ENCODE measurements at places on chromosomes 7 and 10. TPM values are rescaled to one million over a fixed set of nuclear protein-coding genes. Genes with fewer than 3 reads are reported as not detected.

DNA sequence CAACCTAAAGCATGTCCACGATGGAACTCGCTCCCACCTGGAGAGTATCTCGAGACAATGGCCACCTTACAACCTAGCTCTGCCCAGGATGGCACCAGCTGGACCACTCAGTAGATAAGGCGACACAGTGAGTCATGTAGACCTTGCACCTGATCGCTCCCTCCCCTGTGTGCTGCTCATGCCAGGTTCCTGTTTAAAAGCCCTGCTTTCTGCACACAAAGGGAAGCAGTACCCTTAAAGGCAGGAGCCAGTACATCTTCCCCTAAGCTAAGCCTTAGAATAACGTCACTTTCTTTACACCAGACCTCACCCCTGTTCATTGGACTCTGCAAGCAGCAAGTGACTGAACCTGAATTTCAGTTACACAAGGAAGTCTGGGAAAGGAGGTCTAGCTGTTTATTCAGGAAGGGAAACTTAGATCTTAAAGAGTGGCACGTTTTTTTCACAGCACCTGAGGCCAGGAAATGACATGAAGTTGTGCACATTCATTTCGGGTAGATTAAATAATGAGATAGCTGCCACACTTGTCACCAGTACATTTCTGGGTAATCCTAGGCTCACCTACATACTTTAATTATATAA lies 117.9 kb downstream of the MTPAP start:
- no peak for DNase-seq

DNA sequence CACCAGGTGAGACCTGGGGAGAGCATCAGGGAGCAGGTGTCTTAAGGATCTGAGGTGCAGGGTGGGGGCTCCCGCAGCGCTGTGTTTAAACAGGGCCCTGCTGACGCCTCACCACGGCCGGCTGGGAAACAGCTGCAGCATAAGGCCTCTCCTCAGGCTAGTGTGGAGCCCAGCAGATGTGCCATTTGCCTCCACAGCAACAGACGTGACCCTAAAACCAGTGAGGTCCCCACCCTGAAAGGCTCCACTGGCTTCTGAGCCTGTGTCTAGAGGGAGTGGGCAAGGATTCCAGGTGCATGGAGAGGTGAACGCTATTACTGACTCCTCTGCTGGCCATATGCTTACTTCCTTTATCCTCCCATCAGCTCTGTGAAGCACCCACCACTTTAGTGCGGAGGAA lies 47.8 kb downstream of the SYPL1 start:
- DNase-seq = no peak

GRCh38 chr10:69709366-69709941 lies 79.4 kb downstream of the FAM241B start:
- no peak for DNase-seq

DNA sequence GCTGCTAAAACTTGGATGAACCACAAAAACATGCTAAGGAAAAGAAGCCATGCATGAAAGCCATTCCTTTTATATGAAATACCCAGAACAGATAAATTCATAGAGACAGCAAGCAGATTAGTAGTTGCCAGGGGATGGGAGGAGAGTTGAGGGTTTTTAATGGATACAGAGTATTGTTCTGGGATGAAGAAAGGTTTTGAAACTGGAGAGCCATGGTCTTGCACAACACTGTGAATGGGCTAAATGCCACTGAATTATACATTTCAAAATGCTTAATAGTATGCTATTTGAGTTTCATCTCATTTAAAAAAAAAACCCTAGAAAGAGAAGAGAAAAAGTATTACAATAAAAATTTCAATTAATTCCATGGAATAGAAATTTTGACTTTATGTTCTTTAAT lies 154.3 kb downstream of the GNAT3 start:
- no peak for DNase-seq

- DNase-seq = no peak
Observed at GRCh38 chr10:99303899-99304861, 25.0 kb upstream of the CNNM1 start.

- DNase-seq = no peak
Observed at GRCh38 chr10:35136263-35136815, 9.7 kb downstream of the CREM start.

DNA sequence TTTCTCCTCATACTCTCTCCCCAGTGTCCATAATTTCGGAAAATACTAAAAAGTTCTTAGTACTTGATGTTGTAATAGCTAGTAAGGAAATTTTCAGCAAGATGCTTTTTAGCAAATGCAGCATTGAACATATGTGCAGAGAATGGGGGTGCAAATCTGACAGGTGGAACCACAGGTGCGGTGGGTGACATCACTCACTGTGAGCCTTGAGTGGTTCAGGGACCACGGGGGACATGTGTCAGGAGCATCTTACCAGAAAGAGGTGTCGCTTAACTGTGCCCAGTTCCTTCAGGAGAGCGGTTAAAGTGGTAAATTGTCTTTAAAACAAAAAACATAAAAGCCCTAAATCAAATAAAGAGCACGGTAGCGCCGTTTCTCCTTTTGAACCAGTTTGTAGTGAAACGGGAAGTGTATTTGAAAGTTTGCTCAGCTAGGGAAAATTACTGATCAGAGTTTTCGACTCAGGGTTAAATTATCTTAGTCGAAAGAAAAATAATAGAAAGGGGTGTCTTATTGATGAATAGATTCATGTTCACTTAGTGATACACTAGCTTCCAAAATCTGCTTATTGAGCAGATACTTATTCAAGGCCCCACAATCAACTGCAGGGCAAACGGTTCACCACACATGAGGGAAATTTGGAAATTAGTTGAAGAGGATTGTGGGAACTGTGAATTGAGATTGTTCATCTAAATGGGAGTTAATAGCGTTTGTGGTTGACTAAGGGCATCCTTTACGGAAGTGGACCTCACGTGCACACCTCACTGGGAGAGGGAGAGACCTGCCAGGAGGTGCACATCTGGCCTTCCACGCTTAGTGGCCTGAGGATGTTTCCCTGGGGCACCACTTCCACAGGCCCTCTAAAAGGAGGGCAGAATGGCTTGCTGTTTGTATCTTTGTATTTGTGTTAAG lies 12.7 kb downstream of the CUL1 start:
- no peak for DNase-seq

DNA sequence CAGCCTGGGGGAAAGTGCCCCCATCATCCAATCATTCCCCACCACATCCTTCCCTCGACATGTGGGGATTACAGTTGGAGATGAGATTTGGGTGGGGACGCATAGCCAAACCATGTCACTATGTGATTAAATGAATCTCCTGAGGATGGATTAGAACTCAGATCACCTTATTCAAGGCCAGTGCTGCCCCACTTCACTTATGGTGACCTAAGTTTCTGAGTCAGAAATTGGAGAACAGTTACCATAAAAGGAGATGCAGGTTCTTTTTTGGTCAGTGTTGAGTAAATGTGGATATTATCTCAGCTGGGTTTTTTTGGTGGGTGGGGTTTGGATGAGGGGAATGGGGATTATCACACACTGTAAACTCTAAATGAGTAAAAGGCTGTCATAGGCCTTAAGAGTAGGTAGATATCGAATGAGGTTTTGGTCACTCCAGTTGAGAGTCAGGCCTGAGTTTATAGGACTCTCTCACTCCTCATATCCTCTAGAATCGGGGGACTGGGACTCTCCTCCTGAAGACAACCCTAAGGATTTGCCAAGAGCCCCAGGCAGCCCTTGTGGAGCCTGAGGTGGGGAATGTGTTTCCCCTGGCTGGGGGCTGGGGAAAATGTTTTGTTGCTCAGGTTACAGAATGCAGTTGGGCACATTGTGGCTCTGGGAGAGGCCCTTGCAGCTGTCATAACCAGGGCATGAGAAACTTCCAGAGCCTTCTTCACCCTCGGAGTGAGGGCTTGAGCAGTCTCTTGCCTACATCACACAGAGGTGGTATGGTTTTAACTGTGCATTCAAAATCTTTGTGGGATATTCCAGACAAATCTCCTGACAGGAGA lies 213.0 kb downstream of the BAMBI start:
- DNase-seq = no peak

GRCh38 chr7:126702242-126703016 lies 550.3 kb downstream of the GRM8 start:
- DNase-seq = no peak

GRCh38 chr10:124903111-124903510 lies 38.8 kb upstream of the ZRANB1 start:
- DNase-seq = no peak

GRCh38 chr10:50992972-50993766 lies 81.1 kb upstream of the PRKG1 start:
- DNase-seq = no peak

DNA sequence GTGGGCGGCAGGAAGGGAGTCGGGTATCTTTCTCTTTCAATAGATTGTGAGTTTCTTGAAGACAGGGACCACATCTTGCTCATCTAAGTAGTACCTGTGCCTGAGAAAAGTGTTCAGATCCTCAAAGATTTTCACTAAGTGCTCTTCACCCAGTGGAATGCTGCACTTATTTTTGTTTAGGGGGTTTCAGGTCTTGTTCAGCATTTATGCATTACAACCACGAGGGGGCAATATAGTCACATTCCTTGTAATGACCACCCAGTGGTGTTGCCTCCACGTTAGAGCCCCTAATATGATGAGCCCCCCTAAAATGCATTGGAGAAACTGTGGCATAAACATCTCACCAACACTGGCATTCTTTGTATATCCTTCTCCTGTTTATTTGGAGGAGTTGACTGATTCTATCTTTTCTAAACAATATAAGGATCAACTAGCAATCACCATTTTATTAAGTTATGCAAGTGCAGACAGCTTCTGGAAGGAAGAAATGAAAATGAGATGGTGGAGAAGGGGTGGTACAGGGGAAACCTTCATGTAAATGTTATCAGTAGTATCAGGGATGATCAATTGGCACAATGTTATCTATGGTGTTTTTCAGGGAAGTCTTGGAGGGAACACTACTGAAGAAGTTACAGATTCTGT lies 3.1 kb upstream of the PAPSS2 start:
- no peak for DNase-seq

DNA sequence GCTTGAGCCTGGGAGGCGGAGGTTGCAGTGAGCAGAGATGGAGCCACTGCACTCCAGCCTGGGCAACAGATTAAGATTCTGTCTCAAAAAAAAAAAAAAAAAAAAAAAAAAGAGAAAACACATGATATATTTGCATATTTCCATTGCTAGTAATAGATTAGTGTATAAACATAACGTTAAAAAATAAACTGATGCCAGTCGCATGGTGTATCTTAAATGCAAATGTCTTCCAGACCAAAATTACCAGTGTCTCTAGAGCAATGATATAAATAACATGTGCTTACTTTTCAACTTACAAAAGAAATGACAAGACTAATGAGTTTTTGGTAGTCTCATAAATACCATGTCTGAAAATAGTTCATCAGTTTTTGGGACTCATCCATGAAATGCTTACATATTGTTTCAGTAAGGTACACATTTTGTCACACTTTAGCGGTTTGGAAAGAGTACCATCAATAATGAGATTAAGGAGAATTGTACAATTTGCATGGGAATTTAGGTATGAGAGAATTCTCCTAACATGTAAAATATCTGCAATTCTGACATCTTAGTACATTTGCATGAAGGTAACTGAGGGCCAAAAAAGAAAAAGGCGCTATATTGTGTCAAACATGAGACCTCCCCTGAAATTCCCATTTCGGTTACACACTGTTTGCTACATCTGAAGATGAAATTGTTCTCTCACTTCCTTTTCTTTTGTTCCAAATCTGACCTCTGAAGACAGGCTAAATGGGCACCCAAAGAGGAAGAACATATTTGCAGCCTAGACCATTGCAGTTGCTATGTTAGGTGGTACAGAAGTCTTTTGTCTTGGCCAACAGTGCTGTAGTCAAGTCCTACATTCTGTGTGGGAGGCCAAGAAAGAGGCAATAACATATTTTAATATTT lies 51.5 kb upstream of the PIP4K2A start:
- no peak for DNase-seq

DNA sequence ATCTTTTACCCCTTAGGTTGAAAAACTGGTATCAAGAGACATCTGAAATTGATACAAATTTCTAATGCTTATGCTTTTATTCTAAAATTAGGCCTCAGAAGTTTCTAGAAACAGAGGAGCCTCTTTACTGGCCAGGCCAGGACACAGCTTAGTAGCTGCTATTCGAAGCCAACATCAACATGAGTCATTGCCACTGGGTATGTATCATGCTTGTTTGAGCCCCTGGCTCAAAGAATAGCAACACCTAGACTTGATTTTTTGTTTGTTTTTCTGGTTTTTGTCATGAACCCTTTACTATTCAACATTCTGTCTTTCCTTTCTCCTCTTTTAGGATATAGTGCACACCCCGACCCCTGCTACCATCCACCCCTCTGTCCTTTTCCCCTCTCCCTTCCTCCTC lies 90.9 kb upstream of the STK17A start:
- no peak for DNase-seq

DNA sequence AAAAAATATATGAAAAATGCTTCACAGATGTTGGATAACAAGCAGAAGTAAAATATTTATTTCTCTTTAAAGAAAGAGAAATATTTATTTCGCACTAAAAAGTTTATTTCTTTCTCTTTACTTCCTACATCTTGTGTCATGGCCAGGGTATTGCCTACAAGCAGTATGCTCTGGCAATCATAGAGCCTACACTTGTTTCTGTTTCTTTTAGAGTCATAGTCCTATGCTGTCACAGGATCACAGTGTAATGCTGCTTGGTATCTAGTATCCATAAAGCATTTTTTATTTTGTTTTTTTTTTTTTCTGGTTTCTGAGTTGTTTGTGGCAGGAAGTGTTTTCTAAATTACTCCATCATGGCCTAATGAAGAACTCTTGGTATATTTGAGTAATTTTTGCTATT lies 116.0 kb downstream of the ATRNL1 start:
- no peak for DNase-seq

GRCh38 chr7:44960011-44960580 lies 18.7 kb downstream of the MYO1G start:
- DNase-seq = no peak

- DNase-seq = no peak
Observed at GRCh38 chr10:86294346-86295265, 72.0 kb downstream of the GRID1 start.

DNA sequence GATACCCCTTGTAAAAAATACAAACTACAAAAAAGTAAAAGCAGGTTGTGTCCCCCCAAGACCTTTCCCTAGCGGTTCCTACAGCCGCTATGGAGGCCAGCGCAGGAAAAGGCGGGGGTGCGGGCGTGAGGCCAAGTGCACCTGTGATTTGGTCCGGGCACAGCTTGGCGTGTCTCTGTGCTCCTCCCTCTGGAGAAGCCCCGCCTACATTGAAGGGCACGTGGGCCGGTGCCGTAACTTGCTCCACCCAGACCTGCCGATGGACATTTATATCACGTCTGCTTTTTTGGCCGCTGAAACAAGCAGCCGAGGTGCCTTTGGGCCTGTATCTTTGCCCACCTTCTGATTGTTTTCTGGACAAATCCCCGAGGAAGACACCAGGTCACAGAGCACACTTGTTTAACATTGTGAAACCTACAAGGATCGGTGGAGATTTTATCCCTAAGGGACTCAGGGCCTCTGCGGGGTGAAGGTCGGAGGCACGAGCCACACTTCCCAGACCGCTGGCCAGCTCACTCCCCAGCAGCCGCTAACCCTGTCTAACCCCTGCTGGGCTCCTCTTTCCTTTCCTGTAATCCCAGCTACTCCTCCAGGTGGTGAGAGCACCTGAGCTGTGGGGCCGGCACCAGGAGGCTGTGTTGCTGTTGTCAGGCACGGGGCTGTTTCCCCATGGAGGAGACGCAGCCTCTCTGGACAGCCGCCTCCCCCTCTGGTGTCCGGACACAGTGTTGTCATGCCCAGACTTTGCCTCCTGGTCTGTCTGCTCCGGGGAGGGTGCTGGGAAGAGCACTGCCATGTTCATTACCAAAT lies 18.8 kb upstream of the INPP5A start:
- peak; percentile 23 for DNase-seq

Gene SLC16A12
- 0.72 TPM for total RNA-seq

Gene CRTAC1
- total RNA-seq = 1.1 TPM

Gene UNCX
- total RNA-seq = not detected

Gene RET
- 1.3 TPM for total RNA-seq

Gene DGKI
- 0.16 TPM for total RNA-seq

Gene NPY4R
- not detected for total RNA-seq

Gene FIS1
- total RNA-seq = 384 TPM

Data from omental fat pad (tissue), 4 donors.